ENCODE measurements at places on chromosomes 2 and 18.
A peak's percentile ranks its signal among the peaks of the same experiment; 100 is the strongest.

DNA sequence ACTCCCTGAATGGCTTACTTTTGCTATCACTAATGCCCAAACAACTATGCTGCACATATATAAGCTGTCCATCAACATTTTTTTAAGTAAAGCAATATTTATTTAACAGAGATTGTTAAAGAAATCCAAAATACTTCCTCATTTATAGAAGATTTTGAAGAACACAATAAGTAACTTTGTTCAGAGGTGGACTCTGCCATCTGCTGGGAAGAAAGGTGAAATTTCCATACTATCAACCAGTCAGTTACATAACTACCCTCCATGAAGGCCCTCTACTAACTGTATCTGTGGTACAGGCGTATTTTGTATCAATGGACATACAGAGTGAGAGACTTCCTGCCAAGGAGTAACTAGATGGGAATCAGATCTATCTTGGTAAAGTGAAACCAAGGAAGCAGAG lies 106.0 kb downstream of the DTNB start:
- DNase-seq, result peak; percentile 60

DNA sequence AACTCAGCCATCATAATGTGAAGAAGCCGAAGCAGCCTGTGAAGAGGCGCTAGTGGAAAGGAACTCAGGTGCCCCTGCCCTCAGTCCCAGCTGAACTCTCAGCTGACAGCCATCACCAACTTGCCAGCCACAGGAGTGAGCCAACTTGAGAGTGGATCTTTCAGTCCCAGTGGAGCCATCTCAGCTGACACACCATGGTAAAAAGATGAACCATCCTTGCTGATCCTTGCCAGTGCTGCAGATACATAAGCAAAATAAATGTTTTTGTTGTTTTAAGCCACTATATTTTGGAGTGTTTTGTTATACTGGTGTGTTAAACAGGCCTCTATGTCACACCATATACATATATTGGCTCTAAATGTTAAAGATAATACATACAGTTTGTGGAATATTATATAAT lies 195.8 kb upstream of the SPRED2 start:
- no peak for DNase-seq

- no peak for DNase-seq
Measured at GRCh38 chr18:43526426-43527145, 249.3 kb upstream of the SYT4 start.

DNA sequence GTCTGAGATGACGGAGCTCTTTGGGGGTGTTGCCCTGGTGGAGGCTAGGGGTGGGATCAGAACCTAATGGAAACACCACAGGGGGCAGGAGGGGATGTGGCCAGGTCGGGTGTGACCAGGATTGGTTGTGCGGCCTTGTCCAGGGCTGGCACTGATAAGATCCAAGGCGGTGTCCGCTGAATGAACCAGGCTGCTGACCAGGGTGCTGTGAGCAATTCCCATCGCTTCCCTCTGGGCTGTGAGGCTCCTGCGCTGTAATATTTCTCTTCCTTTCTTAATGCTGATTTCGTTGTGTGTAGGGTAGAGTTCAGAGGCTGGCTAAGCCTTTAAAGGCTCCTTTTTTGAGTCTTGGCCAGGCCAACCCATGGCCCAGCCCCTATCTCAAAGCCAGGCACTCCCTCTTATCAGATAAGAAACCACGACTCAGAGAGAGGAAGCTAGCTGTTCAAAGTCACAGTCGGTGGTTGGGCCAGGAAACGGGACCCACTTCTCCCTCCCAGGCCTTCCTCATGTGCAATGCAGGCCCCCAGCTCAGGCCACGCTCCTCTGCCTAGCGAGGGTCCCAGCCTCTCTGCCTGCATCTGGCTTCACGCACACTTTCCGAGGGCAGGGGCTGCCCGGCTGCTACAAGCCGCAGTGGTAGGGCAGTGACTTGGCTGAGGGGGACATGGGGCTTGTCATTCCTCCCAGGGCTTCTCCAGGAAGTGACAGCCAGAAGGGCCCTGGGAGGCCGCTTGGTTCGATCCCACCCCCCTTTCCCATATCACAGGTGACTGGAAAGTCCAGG lies 26.0 kb upstream of the FOSL2 start:
- no peak for DNase-seq

DNA sequence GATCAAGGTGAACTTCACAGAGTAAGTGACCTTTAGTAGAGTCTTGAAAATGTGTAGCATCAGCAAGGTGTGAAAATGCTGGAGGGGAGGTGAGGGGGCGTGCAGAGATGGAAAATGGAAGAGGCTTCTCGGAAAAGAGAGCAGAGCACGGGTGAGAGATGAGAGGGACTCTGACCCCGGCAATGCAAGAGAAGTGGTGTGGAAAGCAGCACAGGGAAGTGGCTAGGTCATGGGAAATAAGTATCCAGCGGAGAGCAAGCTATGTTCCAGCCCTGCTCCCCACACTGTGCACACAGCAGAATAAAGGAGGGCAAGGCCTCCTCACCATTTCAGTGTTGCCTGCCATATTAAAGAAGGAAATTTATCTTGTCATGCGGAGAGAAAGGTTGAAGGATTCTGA lies 241.7 kb upstream of the DOK6 start:
- no peak for DNase-seq

- DNase-seq, result no peak
Measured at GRCh38 chr2:16287831-16288230, 347.5 kb downstream of the MYCN start.

DNA sequence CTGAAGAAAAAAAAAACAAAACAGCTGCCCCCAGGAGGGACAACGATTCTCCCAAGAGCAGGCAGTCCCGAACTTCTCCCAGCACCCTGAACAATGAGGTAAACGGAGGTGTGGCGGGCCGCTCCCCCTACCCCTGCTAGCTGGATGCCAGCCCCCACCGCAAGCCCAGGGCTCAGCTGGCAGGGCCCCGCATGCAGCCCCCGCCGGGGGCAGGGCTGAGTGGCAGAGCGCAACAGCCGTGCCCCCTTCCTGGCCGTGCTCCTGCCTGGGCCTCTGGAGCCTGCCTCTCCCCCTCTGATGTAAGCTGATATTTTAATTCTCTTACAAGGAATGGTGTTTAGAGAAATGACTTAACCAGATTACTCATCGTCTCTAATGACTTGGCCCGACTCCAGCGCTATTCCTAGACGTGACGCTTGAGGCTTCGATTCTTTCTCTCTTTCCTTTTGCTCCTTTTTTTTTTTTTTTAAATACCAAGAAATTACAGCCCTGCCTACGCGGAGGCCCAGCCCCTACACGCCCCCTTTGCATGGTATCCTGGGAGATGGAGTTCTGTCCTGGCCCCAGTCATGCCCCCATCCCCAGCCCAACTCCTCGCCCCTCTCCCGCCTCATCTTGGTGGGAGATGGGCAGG lies 4.6 kb upstream of the ARID5A start:
- DNase-seq, result peak; percentile 100

- DNase-seq, result no peak
Measured at GRCh38 chr2:137862651-137863050, 101.6 kb upstream of the HNMT start.

Data from fibroblast of mammary gland (primary cell).